ENCODE measurements at places on chromosomes 1 and 21.
A peak's percentile ranks its signal among the peaks of the same experiment; 100 is the strongest.

DNA sequence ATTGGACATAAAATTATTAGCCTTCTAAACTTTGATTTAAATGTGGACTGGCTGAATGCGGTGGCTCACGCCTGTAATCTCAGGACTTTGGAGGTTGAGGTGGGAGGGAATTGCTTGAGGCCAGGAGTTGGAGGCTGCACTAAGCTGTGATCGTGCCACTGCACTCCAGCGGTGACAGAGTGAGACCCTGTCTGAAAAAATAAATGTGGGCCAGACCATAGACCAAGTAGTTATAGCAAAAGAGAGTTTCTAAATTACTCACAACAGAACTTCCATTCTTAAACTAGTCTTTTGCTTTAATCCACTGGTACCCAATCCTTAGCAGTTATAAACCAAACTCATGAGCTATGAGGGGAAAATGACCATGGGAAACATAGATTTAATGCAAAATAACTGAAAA lies 35.2 kb downstream of the RAP1A start:
- no peak for DNase-seq

DNA sequence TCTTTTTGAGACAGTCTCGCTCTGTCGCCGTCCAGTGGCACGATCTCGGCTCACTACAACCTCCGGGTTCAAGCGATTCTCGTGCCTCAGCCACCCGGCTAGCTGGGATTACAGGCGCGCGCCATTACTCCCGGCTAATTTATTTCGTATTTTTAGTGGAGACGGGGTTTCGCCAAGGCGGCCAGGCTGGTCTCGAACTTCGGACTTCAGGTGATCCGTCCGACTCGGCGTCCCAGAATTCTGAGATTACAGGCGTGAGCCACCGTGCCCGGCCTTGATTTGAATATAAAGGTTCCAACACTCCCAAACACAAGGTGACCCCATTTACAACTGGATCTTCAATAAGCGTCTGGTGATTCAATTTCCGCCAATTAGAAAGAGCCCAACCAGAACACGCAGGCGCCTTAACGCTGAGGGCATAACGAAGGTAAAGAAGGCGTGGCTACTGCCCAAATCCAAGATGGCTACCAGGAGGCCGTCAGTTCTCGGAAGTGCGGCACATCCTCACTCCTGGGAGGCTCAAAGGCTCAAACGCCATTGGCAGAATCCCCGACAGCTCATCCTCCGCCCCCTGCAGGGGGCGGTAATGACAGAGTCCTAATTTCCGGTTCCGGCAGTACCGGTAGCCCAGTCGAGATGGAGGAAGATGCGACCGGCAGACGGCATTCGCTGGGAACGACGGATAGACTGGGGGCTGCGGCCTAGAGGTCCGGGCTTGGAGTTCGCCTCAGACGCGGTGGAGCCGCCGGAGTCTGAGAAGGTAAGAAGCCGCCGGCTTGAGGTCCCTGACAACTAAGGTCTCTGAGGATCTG lies at the start of gene SLC25A44:
TSS of gene SLC25A44 (plus strand) at position 617 of the 812 bp plus-strand sequence. CDS start 5,744 bp downstream, outside the sequence.
- peak; percentile 91 for DNase-seq

- no peak for DNase-seq
These were observed 15.7 kb downstream of the FTCD start for GRCh38 chr21:46139686-46140085.

DNA sequence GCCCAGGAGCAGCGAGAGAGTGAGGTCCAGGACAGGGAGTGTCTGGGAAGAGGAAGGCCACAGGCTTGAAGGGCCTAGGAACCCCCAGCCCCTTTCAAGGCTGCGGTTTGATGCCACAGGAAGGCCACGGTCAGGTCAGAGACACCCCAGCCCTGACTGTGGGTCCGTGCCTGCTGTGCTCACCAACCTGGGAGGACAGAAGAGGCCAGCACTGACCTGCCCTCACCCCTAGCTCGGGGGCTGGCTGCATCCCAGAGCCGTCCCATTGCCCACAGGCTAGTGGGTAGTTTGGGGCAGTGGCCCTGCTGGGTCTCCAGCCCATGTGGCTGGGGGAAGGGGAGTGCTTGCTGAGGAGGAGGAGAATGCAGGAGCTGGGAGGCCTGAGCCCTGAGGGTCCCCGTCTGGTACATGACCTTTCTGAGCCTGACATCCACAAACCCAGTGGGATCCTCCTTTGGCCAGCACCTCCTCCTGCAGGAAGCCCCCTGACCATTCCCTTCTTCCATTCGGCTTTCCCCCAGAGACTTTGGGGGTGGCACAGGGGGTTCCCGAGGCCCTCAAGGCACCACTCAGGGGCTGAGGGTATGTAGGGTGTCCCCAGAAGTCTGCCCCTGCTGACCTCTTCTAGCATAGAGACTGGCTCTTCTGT lies 54.3 kb downstream of the WNT9A start:
- DNase-seq, result no peak

GRCh38 chr1:224900062-224900630 lies 29.3 kb upstream of the DNAH14 start:
- DNase-seq, result no peak

DNA sequence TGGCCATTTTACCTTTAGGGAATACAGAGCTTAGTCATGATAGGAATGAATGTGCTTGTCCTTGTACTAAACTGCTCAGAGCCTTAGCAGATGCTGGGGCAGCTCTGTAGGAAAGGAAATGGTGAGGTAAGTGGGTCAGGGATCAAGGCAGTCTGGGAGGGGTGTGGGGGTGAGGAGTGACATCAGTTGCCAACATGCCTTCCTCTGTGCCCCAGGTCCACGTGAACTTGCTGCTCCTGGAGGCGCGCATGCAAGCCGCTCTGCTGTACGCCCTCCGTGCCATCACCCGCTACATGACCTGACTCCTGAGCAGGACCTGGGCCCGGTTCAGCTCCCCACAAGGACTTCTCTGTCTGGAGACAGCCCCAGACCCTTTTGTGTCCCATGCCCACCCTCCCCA lies 21.2 kb downstream of the SESN2 start:
- DNase-seq, result no peak

GRCh38 chr1:157993147-157993917 lies at the start of gene KIRREL1:
Gene KIRREL1 (plus strand): TSS chr1:157993645. CDS start chr1:157993677, 32 bp downstream.
- DNase-seq, result no peak

GRCh38 chr1:213276236-213276635 lies 225.2 kb downstream of the RPS6KC1 start:
- DNase-seq, result no peak

- no peak for DNase-seq
These were observed 982.3 kb downstream of the ADGRL2 start for GRCh38 chr1:82783044-82783443.

DNA sequence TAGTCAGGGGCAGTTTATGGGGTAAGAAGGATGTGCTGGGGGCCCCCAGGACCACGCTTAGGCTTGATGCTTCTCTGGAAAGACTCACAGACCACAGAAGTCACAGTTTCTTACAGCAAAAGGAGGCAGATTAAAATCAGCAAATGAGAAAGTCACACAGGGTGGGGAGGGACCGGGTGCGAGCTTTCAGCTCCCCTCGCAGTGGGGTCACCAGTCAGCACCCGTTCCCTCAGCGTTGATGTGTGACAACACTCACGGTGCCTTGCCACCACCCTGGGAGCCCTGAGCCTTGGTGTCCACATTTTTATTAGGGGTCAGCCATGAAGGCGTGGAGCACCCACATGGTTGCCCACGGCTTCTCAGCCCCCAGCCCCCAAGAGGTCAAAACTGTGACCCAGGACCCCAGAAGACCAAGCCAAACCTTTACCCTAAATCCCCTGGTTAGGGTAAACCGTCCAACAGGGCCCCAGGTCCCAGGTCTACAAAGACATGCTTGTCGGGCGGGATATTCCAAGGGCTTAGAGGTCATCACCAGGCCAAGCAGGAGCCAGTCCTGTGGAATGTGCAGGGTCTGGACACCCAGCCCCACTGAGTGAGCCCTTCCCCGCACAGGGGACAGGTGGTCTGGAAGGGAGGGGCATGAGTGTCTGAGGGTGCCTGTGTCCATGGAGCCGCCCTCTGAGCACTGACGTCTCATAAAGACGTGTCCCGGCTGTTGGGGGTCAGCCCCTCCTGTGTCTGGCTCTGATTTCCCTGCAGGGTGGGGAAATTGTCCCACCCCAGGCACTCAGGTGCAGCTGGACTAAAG lies 64.5 kb upstream of the ABCG1 start:
- no peak for DNase-seq

DNA sequence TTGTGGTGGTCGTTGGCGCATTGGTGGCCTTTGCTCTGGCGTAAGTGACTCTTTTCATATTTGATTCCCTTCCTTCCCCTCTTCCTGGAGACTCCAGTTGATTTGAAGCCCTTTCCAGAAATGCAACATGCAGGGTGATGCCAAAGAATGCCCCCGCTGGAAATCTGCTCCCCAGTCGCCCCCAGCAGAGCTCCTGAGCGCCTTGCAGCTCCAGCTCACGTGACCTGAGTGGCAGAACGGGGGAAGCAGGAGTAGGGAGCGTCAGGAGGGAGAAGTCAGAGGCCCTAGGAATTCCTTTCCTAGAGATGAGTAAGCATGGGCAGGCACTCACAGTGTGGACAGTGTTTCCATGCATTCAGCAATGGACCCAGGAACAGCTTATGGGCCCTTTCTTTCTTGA lies 255.9 kb downstream of the CACNA1E start:
- DNase-seq, result no peak

DNA sequence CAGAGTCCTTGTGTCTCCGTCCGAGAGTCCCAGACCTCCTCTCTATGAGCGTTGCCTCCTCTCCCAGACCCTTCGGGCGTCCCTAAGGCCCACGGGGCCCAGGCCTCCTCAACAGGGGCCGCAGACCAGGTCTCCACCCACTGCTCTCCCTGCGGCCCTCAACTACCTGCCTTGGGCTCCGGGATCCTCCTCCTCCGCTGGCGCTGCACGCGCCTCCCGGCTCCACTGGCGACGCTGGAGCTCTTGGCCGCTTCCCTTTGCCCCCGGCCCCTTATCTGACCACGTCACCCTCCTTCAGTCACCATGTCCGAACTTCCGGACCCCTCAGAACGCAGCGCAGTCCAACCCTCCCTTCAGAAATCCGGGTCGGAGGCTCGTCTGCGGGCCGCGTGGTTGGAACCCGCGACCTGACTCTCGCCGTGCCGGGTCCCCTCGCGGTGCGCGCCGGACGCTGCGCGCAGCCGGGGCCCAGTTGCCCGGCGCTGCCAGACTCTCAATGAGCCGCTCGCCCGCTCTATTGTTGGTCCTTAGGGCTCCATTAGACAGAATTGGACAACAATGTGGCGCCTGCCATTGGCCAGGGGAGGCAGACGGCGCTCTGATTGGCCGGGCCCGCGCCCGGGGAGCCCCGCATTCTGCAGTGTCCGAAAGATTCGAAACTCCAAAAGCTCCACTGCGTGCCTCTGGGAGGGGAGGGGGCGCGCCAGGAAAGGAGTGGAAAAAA lies at the start of gene DMRTA2:
TSS of gene DMRTA2 (minus strand) at position 498 of the 724 bp plus-strand sequence. CDS start 1,907 bp downstream, outside the sequence.
- DNase-seq, result no peak

GRCh38 chr1:199335496-199335895 lies 692.0 kb upstream of the NR5A2 start:
- DNase-seq, result no peak

DNA sequence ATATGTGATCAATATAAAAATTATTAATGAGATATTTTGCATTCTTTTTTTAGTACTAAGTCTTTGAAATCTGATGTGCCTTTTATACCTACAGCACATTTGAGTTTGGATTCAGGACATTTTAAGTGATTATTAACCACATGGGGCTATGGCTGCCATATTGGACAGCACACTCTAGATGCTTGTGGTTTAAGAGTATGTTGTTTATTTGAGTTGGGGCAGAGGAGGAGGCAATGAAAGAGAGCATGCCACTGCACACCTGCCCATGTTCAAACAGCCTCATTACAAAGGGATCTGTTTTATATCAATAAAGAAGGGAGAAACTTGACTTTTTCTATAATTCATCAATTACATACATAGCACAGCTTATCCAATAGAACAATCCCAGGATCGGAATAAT lies 99.4 kb upstream of the EDEM3 start:
- DNase-seq, result no peak

DNA sequence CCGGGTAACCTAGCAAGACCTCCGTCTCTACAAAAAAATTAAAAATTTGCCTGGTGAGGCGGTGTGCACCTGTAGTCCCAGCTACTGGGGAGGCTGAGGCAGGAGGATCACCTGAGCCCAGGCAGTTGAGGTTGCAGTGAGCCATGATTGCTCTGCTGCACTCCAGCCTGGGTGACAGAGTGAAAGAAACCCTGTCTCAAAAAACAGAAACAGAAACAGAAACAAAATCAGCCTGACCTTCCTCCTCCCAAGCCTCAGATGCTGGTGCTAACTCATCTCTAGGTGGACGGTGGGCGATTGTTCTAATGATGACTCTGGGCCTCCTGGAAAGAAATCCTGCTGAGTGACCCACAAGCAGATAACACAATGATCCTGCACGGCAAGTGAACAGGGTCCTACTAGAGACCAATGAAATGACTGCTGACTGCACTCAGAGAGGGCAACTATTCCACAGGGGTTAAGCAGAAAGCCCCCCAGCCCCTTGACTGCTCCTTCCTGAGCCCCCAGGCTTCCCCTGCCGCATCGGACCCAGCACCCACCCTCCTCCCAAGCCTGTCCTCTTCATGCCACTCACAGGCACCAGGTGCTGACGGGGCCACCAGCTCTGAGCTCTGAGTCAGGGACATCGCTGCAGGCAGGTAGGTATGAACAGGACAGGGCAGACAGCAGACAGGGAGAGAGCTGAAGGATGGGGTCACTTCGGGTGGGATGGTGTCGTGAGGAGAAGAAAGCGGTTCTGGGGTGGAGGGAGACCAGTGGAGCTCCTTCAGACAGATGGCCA lies 27.8 kb upstream of the LRRC38 start:
- DNase-seq, result no peak

- DNase-seq, result no peak
These were observed 579 bp upstream of the GTF2B start for GRCh38 chr1:88891951-88892340.

- DNase-seq, result peak; percentile 75
These were observed 350 bp upstream of the S100A6 start for GRCh38 chr1:153536012-153536670.

DNA sequence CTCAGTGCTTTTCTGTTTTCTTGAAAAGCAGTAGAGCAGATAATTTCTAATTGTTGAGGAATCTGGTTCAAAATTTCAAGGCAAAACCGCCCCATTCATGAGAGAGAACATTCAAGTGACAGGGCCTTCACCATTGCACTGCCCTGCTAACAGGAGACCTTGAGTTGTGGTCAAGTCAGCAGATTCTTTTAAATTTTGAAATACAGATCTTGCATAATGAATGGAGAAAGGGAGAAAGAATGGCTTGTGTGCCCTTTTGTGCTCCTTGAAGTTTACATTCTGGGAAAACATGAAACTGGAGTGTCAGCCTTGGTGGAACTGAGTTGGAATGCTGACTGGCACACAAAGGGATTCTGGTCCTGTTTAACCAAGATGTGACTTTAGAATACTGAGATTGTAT lies 164.5 kb upstream of the UBE2U start:
- no peak for DNase-seq

GRCh38 chr21:44866780-44867179 lies 6.7 kb downstream of the PTTG1IP start:
- DNase-seq, result no peak

DNA sequence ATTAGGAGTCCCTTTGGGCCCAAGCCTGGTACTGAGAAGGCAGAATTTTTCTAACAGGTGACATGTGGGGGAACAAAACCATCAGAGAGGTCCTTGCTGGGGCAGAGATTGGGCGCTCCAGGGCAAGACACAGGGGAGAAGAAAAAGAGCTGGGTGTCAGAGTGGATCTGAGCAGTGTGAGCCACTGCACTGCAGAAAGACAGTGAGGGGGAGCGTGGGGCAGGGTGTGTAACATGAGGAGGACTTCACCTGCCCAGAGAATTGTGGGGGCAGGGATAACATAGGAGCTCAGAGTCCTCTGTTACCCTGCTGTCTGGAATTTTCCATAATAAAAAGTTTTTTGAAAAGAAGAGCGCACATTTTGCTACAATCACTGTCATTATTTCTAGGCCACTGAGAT lies 25.5 kb upstream of the CSF3R start:
- no peak for DNase-seq

- DNase-seq, result no peak
These were observed 43.1 kb downstream of the RGSL1 start for GRCh38 chr1:182493063-182493462.

All from stimulated activated CD8-positive, alpha-beta memory T cell treated with anti-CD3 and anti-CD28 coated beads, Interleukin-15, amount 100 ng/mL, for 4 hours (primary cell).